Stimulated activated CD8-positive, alpha-beta memory T cell treated with anti-CD3 and anti-CD28 coated beads, Interleukin-7, amount 100 ng/mL, for 4 hours (primary cell): ENCODE measurements at places on chromosomes 11 and 22.

- DNase-seq, result no peak
Observed at GRCh38 chr11:94862926-94863880, 95.0 kb downstream of the AMOTL1 start.

- no peak for DNase-seq
Observed at GRCh38 chr11:123570939-123571580, 83.4 kb downstream of the SCN3B start.

GRCh38 chr11:35611741-35612140 is 6.5 kb upstream of the FJX1 start:
- DNase-seq, result no peak

DNA sequence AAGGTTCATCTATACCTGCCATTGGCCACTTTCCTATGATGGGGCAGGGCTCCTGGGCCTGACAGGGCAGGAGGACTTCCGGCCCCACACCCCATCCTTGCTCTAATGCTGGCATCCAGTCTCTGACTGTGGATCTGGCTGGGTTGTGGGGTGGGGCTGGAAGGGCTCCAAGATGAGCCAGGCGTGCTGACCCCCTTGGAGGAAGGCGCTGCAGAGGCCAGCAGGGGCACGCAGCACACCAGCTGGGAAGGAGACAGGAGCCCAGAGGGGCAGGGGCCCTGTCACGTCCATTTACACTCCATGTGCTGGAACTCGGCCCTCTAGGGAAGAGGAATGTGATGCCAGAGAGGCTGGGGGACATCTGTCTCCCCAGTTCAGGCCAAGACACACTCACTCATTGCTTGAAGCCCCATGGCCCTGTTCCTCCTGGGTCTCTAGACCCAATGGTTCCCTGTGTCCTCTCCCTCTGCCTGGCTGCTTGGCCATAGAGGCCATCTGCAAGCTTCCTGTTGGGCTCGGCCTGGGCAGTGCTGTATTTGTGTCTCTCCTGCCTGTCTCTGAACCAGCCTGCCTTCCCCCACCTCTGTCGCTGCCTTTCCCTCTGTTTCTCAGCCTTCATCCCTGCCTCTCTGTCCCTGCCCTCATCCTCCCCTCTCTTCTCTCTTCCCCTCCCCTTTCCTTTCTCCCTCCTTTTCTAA is 67.5 kb upstream of the NECTIN1 start:
- DNase-seq, result no peak

DNA sequence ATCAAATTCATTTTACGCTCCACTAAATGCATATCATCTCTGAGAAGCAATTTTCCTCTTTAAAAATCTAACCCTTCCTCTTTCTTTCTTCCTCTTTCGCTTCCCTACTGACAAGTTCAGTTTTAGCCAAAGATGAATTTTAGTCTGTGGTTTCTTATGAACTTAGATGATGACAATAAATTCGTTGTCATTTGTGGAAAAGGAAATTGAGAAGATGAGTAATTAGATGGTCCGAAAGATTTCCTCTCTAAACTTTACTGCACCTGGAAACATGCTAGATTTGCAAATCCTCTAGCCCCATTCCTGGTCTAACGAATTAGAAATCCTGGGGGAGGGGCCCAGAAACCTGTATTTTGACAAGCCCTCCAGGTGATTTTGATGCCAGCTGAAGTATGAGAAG is 855.4 kb upstream of the CHORDC1 start:
- DNase-seq, result no peak

GRCh38 chr11:7612661-7613393 is 60.5 kb downstream of the CYB5R2 start:
- no peak for DNase-seq

DNA sequence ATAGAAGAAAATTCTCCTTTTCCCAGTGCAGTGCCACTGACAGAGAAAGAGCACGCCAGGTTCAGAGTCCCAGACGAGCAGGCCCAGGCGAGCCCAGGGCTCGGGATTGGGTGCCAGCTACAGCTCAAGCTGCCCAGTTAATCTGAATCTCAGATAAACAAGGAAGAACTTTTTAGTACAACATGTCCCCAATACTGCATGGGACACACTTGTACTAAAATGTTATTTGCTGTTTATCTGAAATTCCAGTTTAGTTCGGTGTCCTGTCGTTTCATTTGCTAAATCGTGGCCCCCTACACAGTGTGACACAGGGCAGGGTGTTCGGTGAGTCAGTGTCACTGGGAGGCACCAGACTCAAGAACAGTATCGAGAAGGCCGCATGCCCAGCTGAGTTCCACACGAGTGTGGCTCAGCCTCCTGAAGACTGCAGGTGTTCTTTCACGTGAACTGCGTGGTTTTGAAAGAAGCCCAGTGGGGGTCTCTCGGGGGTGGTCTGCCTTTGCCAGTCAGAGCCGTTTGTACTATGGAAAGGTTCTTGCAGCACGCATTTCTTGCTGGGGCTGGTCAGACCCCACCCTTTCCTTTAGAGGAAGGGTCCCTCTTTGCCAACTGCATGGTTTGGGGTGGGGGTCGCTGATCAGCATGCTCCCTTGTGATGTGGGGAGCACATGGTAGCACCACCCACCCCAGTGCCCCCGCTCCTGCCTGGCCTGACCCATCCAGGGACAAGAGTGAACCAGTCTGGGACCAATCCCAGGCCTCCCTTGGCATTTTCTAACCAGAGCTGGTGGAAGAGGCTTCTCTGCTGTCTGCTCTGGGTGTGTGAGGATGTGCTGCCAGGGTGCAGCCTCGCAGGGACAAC is 115.6 kb upstream of the B3GAT1 start:
- no peak for DNase-seq

DNA sequence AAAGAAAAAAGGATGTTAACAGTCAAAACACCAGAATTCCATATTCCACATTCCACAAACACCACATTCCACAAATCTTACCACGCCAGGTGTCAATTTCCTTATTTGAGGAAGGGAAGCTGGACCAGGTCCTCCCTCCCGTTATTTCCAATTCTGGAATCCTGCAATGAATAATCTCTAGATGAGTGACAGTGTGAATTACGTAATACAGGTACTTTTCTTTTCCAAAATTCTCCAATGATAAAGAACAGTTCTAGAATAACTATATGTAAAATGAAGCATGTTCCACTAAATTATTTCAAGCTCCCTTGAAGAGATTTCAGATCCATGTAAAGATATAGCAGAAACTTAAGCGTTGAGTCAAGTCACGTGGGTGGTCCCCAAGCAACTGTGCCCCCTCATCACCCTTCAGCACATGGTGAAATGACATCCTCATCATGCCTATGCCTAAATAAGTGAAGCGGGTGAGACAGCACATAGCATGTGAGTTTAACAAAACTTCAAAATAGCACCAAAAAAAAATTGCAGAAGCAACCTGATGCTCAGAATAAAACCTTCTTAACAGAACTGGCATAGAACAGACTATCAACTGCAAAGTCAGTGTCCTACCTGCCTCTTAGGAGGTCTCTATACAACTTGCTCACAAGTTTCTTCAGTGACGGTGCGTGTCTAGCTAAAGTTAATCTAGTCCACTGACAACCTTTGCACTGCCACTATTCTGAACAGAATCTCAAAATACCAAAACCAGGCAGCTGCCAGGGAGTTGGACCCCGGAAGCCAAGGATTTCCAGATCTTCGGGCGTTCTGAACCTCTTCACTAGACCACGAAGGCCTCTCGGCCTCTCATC is 876 bp downstream of the NFRKB start:
- no peak for DNase-seq

DNA sequence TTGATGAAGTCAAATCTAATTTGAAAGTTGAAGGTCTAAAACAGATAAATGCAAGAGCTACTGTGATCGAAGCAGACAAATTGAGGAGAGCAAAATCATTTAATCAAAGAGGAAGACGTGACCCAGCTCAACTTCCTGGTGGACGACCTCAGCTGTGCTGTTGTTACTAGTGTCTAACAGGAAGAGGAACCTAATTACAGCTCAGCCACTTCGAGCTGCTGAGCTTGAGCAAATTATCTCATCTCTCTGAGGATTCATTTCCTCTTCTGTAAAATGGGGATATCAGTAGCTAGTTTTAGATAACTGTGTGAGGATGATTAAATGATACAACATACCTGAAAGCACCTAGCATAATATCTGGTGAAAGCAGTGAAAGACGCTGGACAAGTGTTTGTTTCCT is 48.6 kb upstream of the OLFML1 start:
- DNase-seq, result no peak

DNA sequence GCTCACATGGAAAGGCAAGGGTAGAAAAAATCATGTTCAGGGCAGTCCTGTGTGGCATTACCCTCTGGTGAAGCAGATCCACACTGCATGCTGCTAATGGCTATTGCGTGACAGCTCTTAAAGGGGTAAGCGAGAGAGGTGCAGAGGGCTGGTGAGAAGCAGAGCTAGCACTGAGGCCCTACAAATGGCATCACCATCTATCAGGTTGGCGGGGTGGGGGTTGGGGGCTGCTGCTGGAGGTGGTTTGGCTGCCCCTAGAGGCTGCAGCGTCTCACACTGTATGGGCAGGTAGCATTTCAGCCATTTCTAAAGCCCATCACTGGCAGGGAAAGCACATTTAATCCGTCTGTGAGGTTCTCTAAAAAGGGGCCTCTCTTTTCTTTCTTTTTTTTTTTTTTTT is 16.9 kb upstream of the TMA7B start:
- DNase-seq, result no peak

- no peak for DNase-seq
Observed at GRCh38 chr11:61542024-61542461, 33.5 kb downstream of the LRRC10B start.

DNA sequence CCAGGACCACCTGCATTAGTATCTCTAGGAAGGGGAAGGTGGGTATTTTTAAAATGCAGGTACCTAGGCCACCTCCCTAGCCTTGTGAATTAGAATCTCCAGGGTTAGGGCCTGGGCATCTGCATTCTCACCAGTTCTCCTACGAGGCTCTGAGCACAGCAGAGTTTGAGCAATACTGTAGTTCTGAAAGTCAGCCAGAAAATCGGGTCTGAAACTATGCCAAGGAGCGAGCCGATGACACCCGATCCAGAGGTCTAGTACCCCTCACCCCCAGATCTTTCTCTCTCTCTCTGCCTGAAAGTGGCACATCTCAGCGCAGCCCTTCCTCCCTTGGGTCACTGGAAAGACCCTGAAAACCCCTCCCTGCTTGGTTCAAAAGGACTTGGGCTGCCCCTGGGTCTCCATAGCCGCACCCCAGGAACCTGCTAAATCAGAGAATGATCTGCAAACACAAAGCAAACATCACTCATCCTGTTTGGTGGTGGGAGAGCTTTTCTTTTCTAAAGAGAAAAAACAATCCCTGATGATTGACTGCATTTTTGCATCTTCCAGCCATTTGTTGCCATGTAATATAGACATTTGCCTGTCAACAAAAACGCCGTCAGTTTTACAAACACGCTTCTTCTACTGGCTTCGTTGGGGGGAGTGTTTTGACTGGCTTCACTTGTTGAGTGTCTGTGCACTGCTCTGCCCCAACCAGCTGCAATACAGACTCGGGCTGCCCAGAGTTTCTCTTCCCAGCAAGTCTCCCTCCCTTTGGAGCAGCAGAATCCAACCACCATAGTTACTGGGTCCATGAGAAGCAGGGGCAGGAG is 229.9 kb downstream of the MN1 start:
- no peak for DNase-seq

- no peak for DNase-seq
Observed at GRCh38 chr11:35484435-35484834, 41.0 kb downstream of the PAMR1 start.

- DNase-seq, result no peak
Observed at GRCh38 chr11:133382131-133382812, 150.0 kb downstream of the OPCML start.

DNA sequence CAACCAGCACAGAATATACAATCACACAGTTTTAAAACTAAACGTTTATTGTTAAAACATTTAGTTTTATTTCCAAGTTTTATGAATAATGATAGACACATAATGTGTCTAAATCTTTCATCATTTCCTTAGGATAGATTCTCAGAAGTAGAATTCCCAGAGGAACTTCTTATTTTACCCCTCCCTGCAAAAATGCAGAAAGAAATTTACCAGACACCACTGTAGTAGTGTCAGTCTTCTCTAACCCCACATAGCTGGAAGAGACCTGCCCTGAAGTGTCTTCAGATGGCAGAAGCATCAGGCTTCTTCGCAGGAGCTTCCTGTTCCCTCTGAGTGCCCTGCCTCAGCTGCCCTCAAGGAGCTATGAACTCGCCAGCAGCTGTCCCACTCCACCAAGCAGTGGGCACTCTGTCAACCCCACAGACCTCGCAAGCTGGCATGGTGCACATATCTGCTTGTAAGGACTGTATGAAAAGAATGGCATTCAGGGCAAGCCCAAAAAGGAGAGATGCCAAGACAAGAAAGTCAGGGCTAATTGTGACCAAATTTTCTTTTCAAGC is 28.5 kb upstream of the PAK1 start:
- DNase-seq, result no peak

- DNase-seq, result no peak
Observed at GRCh38 chr22:42364604-42365110, 67.5 kb downstream of the NFAM1 start.

- no peak for DNase-seq
Observed at GRCh38 chr11:121105481-121106195, 4.6 kb downstream of the TECTA start.

GRCh38 chr11:6599449-6599848 is 4.0 kb downstream of the RRP8 start:
- no peak for DNase-seq

DNA sequence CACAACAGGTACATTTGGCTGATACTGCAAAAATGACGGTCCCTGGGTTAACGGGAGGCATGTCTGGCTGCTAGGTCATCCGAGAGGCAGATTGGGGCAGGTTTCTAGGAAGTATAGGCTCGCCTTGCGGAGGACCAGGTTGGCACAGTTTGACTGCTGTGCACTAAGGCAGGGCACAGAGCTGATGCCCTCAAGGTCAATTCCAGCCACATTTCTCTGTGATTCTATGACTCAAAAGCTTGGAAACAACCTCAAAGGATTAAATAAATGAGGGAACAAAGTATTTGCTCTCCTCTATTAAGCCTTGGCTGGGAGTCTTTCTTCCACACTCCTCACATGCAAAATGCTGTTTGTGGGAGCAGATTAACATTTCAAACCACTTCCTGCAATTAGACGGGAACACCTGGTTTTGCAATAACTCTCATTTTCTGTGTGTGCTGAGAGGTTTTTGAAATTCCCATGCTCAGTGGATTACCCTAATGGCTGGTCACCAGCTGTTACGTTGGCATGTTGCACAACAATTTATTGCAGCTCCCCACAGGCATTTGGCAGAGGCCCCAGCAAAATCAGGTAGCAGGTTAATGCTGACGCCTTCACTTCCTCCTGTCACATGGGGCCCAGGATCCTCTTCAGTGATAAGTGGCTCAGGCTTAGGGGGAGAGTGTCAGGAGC is 61.0 kb upstream of the PLET1 start:
- no peak for DNase-seq

GRCh38 chr22:23102776-23103175 is 32.5 kb downstream of the GNAZ start:
- DNase-seq, result no peak

GRCh38 chr11:61142424-61142823 is 18.8 kb downstream of the VPS37C start:
- DNase-seq, result no peak

GRCh38 chr11:27571154-27571810 is 64.7 kb upstream of the LIN7C start:
- no peak for DNase-seq
